CD4-positive, alpha-beta T cell treated with Interleukin-6 for 4 hours (primary cell): ENCODE measurements at places on chromosomes 5 and 9.

GRCh38 chr5:157271740-157272271, 5.9 kb downstream of the CYFIP2 start:
- peak; percentile 87 for DNase-seq

GRCh38 chr5:158869854-158870253, 229.9 kb downstream of the EBF1 start:
- no peak for DNase-seq

DNA sequence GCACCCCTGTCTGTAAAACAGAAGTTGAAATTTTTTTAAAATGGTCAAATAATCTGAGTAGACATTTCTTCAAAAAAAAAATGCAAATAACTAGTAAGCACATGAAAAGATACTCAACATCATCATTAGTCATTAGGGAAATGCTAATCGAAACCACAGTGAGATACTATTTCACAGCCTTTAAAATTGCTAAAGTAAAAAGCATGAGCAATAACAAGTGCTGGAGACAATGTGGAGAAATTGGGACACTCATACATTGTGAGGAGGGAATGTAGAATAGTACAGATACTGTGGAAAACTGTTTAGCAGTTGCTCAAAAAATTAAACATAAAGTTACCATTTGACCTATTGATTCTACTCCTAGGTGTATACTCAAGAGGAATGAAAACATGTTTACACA, 58.4 kb upstream of the RUSC2 start:
- no peak for DNase-seq

- DNase-seq: no peak
These were observed 58.5 kb upstream of the S1PR3 start for GRCh38 chr9:88932766-88933165.
